ENCODE measurements at places on chromosomes 2 and 18. TPM values are rescaled to one million over a fixed set of nuclear protein-coding genes. Genes with fewer than 3 reads are reported as not detected.
A peak's percentile ranks its signal among the peaks of the same experiment; 100 is the strongest.

DNA sequence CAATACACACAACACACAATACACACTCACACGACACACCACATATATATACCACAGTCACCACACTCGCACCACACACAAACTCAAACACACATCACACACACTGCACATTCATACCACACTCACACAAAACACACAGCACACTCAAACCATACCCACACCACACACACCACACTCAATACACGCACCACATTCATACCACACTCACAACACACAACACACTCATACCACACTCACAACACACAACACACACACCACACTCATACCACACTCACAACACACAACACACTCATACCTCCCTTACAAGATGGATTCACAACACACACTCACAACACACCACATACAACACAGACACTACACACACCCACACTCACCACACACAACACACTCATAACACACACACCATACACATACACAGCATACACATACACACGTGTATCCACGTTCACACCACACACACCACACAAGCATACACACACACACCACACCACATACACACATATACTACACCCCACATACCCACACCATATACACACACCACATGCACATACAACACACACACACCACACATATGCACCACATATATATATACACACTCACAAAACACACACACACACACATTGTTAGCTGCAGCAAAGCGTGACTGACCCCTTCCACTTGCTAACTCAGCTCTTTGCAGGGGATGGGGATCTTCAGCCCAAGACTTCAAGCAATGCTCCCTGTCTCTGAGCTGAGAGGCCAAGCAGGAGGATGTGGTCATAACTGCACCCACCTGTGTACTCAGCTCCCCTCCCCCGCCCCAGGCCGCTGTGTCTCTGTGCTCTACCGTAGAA is 59.0 kb downstream of the SDC1 start:
- DNase-seq: no peak

The COL4A3 gene
- 1.7 TPM for total RNA-seq

DNA sequence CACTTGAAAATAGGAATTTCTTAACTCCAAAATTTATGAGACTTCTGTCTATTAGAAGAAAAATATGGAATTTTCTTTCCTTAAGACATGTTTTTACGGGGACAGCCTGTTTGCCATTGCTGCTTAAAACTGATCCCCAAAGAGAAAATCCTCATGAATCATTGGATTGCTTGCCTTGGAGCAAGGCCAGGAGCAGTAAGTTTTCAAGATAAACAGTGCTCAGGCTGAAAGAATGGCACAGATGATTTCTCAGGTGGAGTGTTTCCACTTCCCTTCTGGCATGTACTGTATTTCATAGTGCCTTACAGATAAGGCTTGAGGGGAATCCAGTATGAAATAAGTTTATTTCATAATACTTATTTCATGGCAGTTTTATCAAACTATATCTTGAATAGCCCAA is 74.3 kb upstream of the MMADHC start:
- no peak for DNase-seq

DNA sequence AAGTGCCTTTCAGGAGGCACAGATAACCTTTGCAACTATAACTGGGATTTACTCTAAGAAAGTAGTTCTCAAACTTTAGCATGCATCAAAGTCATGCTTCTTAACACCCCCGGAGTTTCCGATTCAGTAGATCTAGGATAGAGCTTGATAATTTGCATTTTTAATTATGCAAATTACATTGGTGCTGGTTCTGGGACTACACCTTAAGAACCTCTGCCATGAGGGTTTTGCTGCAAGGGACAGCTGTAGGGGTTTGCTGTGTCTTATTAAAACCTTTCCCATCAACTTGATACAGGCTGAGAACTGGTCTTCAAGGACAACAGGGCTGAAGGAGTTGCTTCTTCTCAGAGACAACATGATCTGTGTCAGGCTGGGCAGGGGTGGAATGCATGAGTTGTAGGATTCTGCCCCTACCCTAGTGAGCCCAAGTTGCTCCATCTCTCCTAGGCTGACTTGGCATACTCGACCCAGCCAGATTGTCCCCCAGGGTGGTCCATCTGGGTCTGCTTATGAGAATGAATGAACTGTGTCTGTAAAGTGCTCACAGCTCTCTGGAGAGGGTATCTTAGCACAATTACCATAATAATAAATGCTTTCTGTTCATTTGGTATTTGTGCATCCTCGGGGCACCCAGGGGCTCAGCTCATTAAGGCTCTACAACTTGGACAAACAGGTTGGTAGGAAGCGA is 232.7 kb downstream of the CLIP4 start:
- DNase-seq: no peak

DNA sequence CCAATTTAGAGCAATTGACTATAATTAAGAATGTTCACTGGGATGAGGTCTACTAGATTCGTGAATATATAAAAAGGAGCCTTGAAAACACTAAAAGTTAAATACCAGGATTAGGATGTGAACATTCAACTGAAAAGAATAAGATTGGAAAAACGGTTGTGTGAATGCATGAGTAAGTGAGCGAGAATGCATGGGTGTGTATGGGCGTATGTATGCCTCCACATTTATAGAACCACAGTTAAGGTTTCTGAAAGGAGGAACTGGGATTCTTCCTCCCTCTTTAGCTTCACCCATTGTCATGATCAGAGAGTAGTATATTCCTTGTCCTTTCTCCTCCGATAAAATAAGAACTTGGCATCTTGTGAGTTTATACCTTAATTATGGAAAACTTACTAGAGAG is 151.1 kb upstream of the UBE2E3 start:
- DNase-seq: no peak

- no peak for DNase-seq
These were observed 75.3 kb upstream of the NPAS2 start for GRCh38 chr2:100744589-100744988.

GRCh38 chr2:134441153-134441863 is 187.4 kb downstream of the MGAT5 start:
- DNase-seq: peak; percentile 71

GRCh38 chr18:46754188-46754587 is 2.7 kb downstream of the ST8SIA5 start:
- DNase-seq: no peak

- no peak for DNase-seq
These were observed 29.4 kb downstream of the MAIP1 start for GRCh38 chr2:199984755-199985154.

Measured in heart left ventricle (tissue), 16 donors.